ENCODE measurements at places on chromosomes 11 and 22.
A peak's percentile ranks its signal among the peaks of the same experiment; 100 is the strongest.

- DNase-seq = no peak
- no peak overlapping the region for H3K4me3 ChIP-seq
- H3K4me1 ChIP-seq = no peaks in the 10 kb centered on the region
- no peak overlapping the region for H3K27ac ChIP-seq
Measured at GRCh38 chr11:88697139-88697538, 359.6 kb upstream of the CTSC start.

- no peak for DNase-seq
- no peaks in the 10 kb centered on the region for H3K36me3 ChIP-seq
- H3K4me1 ChIP-seq = peaks cover 29% of the 10 kb centered on the region
- H3K27me3 ChIP-seq = no peaks in the 10 kb centered on the region
- H3K4me3 ChIP-seq = no peak overlapping the region
- H3K27ac ChIP-seq = peak overlapping the region; percentile 80
Measured at GRCh38 chr22:40218152-40218551, 40.4 kb downstream of the TNRC6B start.

DNA sequence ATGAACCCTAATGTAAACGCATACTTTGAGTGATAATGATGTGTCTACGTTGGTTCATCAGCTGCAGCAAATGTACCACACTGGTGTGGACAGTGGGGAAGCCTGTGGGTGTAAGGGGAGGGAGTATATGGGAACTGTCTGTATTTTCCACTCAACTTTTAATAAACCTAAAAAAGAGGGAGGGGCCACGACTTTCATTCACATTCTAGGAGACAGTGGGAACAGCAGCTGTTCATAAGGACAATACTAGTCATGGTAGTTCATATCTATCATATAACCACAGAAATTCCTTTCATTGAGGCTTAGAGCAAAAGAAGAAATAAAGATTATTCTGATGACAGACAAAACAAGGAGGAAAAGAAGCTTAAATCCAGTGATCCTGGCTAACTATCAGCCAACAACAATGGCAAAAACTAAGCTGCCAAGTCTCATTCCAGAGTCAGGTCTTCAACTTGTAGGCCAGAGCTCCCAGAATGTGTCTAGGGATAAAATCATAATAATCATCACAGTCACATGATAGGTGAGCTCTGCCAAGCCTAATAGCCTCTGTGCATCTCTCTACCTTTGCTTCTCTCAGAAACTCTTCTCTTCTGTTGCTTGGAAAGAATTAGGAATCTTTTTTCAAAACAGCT, 59.4 kb upstream of the CHRM4 start:
- H3K27ac ChIP-seq = no peak overlapping the region
- no peak for DNase-seq
- H3K4me3 ChIP-seq = no peak overlapping the region

- no peak overlapping the region for H3K4me3 ChIP-seq
- DNase-seq = no peak
- no peaks in the 10 kb centered on the region for H3K36me3 ChIP-seq
- H3K4me1 ChIP-seq = peaks cover 13% of the 10 kb centered on the region
Measured at GRCh38 chr11:2317354-2318050, 15.7 kb downstream of the TSPAN32 start.

GRCh38 chr11:16015741-16016467, 340.4 kb downstream of the SOX6 start:
- no peaks in the 10 kb centered on the region for H3K27me3 ChIP-seq
- no peaks in the 10 kb centered on the region for H3K4me1 ChIP-seq
- no peak overlapping the region for H3K4me3 ChIP-seq
- H3K27ac ChIP-seq = no peak overlapping the region

- peaks cover 65% of the 10 kb centered on the region for H3K4me1 ChIP-seq
- H3K27ac ChIP-seq = peak overlapping the region; percentile 96
Measured at GRCh38 chr22:30206944-30207343, 39.6 kb downstream of the LIF start.

GRCh38 chr11:113276466-113276865, 37.9 kb upstream of the TTC12 start:
- no peak overlapping the region for H3K4me3 ChIP-seq
- H3K27ac ChIP-seq = no peak overlapping the region
- H3K36me3 ChIP-seq = no peaks in the 10 kb centered on the region
- DNase-seq = no peak

DNA sequence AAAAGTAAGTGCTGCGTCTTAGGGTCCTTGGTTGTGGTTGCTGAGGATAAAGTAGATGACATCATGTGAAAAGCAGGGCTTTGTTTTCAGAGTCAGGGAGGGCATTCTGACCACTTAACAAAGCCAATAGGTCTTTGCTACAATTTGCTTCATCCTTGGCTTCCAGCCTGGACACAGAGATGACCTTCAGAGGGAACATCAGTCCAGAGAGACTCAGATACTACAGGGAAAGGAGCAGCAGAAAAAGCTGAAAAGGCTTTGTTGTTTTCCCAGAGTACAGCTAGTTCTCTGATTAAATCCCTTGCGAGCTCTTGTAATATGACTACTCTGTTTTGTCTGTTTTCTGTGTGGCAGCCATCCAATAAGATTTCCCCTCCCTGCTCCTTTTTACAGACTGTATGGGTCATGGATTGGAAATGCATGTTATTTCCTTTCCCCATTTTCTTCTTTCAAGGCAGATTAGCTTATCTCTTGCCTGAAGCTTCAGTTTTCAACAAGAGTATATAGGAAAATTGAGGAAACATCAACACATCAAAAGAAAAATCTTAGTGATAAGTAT, 31.9 kb downstream of the ATG13 start:
- no peaks in the 10 kb centered on the region for H3K27me3 ChIP-seq
- DNase-seq = peak; percentile 70
- no peaks in the 10 kb centered on the region for H3K36me3 ChIP-seq
- H3K4me3 ChIP-seq = no peak overlapping the region

GRCh38 chr22:38415561-38416321, 39.3 kb downstream of the KCNJ4 start:
- no peak overlapping the region for H3K4me3 ChIP-seq
- no peak overlapping the region for H3K27ac ChIP-seq
- H3K27me3 ChIP-seq = no peaks in the 10 kb centered on the region
- peak; percentile 3 for DNase-seq
- H3K4me1 ChIP-seq = no peaks in the 10 kb centered on the region
- H3K36me3 ChIP-seq = no peaks in the 10 kb centered on the region

DNA sequence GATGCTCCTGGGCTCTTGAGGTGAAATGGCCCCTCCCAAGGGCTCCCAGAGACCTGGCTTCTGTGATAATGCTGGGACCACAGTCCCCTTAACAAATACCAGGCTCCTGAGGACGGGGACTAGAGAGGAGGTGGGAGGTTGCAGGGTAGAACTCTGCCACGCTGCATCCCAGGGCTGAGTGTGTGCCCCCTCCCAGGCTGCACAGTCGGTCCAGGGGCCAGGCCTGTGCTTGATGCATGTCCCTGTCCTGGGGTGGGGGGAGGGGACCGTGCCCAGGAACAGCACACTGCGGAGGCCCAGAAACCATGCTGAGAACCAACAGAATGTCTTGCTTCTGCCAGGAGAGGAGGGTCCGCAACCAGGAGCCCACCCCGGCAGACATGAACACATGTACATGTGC, 9.3 kb downstream of the CSF2RB start:
- no peaks in the 10 kb centered on the region for H3K36me3 ChIP-seq
- DNase-seq = no peak
- no peak overlapping the region for H3K27ac ChIP-seq
- H3K4me3 ChIP-seq = no peak overlapping the region
- peaks cover 3% of the 10 kb centered on the region for H3K4me1 ChIP-seq
- no peaks in the 10 kb centered on the region for H3K27me3 ChIP-seq

DNA sequence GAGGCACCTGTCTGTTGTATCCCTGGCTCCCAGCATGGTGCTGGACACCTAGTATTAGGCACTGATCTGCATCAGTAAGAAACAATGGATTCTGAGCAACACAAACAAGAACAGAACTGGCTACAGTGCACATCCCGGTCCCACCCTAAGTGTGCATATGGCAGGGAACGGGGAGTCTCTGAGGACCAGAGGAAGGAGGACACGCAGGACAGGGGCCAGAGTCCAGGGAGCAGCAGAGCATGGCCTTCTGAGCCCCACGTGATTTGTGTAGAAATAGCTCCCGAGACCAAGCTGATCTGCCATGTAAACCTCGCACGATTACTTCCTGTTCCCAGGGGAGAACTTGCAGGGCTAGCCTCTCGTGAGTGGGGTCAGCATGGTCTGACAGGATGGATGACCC, 12.7 kb upstream of the SNX32 start:
- H3K27me3 ChIP-seq = no peaks in the 10 kb centered on the region
- peak; percentile 65 for DNase-seq
- peak overlapping the region; percentile 65 for H3K27ac ChIP-seq
- no peak overlapping the region for H3K4me3 ChIP-seq
- H3K4me1 ChIP-seq = no peaks in the 10 kb centered on the region
- H3K36me3 ChIP-seq = no peaks in the 10 kb centered on the region

- no peaks in the 10 kb centered on the region for H3K27me3 ChIP-seq
- H3K4me3 ChIP-seq = peak within 1 kb of the TSS; percentile 73
Measured at GRCh38 chr22:43151251-43152002, at the start of gene TSPO. Gene TSPO (plus strand): TSS chr22:43151559. CDS start chr22:43159239, 7,680 bp downstream.

DNA sequence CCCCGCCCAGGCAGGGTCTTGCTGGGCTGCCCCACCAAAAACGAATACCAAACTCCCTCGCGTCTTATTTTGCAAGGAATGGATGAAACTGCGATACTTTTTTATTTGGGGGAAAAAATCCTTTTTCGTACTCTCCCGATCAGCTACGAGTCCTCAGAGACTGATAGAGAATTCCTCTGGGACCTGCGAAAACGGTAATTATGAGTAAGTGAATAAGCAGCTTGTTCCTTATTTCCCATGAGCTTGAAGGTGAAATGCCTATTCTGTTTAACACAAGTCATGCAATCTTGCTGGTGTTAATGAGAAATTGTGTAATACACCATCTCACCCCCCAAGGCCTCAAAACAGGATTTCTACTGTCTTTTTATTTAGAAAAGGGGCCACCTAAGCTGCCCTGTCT, 5.5 kb downstream of the GRK3 start:
- H3K36me3 ChIP-seq = no peaks in the 10 kb centered on the region
- no peaks in the 10 kb centered on the region for H3K27me3 ChIP-seq
- H3K27ac ChIP-seq = no peak overlapping the region
- DNase-seq = no peak
- no peak overlapping the region for H3K4me3 ChIP-seq
- H3K4me1 ChIP-seq = no peaks in the 10 kb centered on the region

DNA sequence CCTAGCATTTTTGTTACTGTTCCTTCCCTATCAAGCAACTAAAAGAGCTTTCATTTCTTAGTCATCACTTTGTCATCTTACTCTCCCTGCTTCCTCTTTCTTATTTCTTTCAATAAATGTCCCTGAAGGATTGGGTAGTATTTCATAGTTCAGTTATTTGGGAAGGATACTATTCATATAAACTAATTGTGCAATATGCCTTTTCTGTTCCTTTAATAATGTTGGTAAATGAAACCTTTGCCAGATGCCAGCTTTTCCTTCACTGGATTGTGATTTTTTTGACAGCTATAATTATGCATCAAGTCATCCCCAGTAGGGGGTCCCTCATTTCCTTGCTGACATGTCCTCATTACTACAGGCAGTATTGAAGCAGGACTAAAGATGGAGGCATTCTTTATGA, 101.7 kb downstream of the ATM start:
- no peaks in the 10 kb centered on the region for H3K4me1 ChIP-seq
- H3K27me3 ChIP-seq = no peaks in the 10 kb centered on the region
- H3K27ac ChIP-seq = no peak overlapping the region
- no peak for DNase-seq

- H3K36me3 ChIP-seq = no peaks in the 10 kb centered on the region
- DNase-seq = no peak
- no peak overlapping the region for H3K4me3 ChIP-seq
- no peaks in the 10 kb centered on the region for H3K4me1 ChIP-seq
Measured at GRCh38 chr22:21975273-21975672, 7.3 kb downstream of the TOP3B start.

- peak; percentile 50 for DNase-seq
- H3K4me1 ChIP-seq = peaks cover 11% of the 10 kb centered on the region
- H3K27ac ChIP-seq = peak overlapping the region; percentile 99
- H3K4me3 ChIP-seq = peak overlapping the region; percentile 83
- H3K27me3 ChIP-seq = no peaks in the 10 kb centered on the region
Measured at GRCh38 chr22:32475468-32476010, 928 bp downstream of the FBXO7 start.

GRCh38 chr11:10095412-10096208, 198.4 kb downstream of the SBF2 start:
- DNase-seq = no peak
- no peaks in the 10 kb centered on the region for H3K27me3 ChIP-seq
- no peaks in the 10 kb centered on the region for H3K4me1 ChIP-seq
- H3K27ac ChIP-seq = no peak overlapping the region
- no peaks in the 10 kb centered on the region for H3K36me3 ChIP-seq

DNA sequence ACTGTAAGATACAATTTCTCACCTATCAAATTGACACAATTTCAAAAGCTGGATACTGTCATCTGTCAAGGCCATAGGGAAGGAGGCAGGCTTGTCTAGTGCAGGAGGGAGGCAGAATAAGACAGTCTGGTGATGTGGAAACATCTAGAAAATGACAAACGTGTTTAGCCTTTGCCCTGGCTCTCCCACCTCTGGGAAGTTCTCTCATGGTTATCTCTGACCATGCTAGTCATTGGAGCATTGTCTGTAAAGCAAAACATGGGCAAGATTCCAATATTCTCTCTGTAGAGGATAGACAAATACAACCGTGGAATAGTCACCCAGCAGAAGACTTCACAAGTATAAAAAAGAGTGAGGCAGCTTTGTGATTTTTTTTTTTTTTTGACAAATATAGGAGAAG, 9.1 kb upstream of the SERHL2 start:
- peak; percentile 60 for DNase-seq
- no peaks in the 10 kb centered on the region for H3K4me1 ChIP-seq
- H3K4me3 ChIP-seq = no peak overlapping the region
- H3K36me3 ChIP-seq = no peaks in the 10 kb centered on the region

GRCh38 chr11:77705876-77706579, 68.4 kb upstream of the CLNS1A start:
- peak overlapping the region; percentile 25 for H3K27ac ChIP-seq
- no peaks in the 10 kb centered on the region for H3K27me3 ChIP-seq
- H3K4me3 ChIP-seq = no peak overlapping the region
- no peak for DNase-seq
- no peaks in the 10 kb centered on the region for H3K36me3 ChIP-seq
- no peaks in the 10 kb centered on the region for H3K4me1 ChIP-seq

DNA sequence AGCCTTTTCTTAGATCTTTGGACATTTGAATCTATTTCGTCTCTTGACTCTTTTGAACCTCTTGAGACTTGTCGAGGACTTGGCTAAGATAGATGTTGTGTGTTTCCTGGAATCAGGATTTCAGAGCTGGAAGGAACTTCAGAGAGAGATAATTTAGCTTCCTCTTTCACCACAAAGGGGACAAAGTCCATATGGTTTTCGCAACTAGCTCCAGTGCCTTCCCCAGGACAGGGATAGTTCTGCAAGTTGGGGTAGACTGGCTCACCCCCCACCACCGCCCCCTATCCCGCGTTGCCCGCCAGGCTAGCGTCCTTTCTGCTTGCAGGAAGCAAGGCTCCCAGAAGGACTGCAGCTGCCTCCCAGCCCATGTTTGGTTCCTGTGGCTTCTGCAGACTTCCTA, 75.7 kb upstream of the MYO18B start:
- DNase-seq = peak; percentile 44
- H3K4me1 ChIP-seq = peaks cover 20% of the 10 kb centered on the region
- H3K4me3 ChIP-seq = no peak overlapping the region
- H3K27me3 ChIP-seq = no peaks in the 10 kb centered on the region
- H3K27ac ChIP-seq = peak overlapping the region; percentile 69
